ENCODE measurements at places on chromosomes 4 and X.

DNA sequence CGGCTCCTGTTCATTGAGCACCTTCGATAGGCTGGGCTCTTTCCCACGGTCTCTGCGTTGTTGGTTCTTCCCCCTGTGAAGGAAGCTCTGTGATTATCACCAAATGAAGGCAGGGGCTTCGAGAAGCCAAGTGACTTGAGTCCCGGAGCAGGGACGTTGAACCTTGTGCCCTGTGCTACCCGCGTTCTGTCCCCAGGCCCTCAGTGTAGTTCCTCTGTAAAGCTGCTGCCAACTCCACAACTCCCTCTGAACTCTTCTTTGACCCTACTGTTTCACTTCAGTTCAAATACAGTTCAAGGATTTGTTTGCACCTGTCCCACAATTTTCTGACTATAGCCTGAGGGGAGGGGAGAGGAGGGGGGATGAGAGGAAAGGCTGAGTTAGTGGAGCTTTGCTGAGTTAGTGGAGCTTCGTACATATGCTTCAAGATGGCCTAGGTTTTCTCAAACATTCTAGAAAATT lies 635 bp upstream of the PHF8 start:
- no peak for DNase-seq

GRCh38 chr4:188403272-188403671 lies 264.0 kb downstream of the TRIML1 start:
- DNase-seq: no peak

GRCh38 chr4:36224972-36225903 lies 19.1 kb downstream of the ARAP2 start:
- no peak for DNase-seq

DNA sequence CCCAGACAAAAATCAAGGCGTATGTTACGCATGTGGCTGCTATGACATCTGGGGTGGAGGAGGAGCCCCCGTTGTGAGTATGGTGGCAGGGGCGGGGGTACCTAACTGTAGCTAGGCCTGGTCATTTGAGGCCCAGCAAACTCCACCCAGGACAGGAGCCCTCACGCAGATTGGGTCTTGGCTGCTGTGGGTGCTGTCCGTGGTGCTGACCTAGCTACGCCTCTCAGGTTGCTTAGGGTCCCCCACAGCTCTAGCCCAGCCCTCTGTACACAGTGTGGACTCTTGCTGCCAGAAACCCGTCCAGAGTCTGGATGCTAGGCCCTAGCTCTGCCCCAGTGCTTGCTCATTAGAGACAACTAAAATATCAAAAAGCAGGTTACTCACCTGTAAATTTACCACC lies 146.7 kb upstream of the PSAPL1 start:
- DNase-seq: no peak

- DNase-seq: peak; percentile 59
Observed at GRCh38 chr4:985123-985830, 1.6 kb upstream of the IDUA start.

GRCh38 chr4:23720556-23720955 lies 169.3 kb downstream of the PPARGC1A start:
- no peak for DNase-seq

GRCh38 chr4:168797738-168798375 lies 212.2 kb downstream of the CBR4 start:
- DNase-seq: no peak

DNA sequence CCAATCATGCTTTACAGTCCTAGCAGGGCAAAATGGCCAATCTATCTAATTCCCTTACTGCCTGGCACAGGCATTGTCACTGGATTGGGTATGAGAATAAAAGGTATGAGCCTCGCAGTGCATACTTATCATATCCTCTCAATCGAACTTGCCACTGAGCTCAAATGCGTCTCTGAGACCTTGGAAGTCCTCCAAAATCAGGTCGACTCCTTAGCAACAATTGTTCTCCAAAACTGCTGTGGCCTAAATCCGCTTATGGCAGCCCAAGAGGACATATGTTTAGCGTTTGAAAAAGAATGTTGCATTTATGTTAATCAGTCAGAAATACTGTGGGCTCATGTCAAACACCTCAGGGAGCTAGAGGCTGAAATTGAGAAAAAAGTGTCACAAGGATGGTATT lies 69.7 kb downstream of the SPIN4 start:
- no peak for DNase-seq

- DNase-seq: no peak
Observed at GRCh38 chr4:161869511-161869910, 294.3 kb downstream of the FSTL5 start.

DNA sequence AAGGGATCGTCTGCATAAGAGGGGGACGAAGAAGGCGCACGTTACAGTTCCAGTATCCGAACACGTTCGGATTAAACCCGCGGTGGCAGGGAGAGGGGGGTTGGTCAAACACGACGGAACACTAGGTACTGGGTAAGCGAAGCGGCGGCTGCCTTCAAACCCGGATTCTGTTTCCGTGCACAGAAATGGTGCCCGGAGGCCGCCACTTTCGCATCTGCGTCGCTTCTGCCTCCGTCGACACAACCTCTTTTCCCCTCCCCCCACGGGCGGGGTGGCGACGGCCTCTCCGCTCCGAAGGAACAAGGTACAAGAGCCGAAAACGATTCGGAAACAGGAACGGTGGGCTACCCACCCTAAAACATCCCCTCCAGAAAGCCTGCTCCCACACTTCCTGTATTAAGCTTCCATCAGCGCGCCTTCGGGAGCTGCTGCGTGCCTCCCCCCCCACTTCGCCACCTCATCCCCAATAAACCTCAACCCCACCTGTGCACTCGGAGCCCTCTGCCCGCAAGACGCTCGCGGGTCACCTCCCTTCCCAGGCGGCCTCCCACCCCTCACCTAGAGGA lies 667 bp downstream of the G3BP2 start:
- peak; percentile 71 for DNase-seq

- no peak for DNase-seq
Observed at GRCh38 chr4:177380730-177381287, 61.4 kb downstream of the AGA start.

DNA sequence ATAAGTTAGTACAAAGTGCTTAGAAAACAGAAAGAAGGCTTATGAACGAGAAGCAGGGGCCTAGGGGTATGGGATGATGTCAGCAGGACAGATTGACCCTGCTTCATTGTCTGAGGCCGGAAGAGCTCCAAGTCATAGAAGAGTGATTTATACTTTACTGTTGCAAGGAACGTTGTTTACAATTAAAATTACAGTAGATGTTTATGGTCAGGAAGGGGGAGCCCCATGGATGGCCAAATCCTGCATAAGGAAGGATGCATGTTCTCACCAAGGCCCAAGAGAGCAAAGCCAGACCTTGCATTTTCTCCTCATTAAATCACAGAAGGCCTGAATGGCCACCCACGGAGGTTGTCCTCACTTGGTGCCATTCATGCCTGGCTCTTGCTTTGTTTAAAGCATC lies 115.3 kb downstream of the LDB2 start:
- no peak for DNase-seq

DNA sequence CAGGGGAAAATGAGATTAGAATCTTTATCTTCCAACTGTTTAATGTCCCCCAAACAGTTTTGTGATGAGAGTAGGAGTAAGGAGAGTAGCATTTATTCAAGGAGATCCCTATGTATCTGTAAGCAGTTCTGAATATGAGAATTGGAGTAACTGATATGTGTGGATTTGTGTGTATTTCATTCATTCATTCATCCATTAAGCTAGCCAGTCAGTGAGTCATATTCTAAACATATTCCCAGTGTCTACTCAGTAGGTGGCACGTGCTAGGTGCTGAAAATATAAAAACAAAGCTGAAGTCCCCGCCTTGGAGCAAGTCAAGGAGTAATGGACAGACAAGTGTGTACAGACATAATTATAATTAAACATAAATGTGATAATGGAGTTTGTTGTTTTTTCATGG lies 12.4 kb upstream of the STX18 start:
- no peak for DNase-seq

DNA sequence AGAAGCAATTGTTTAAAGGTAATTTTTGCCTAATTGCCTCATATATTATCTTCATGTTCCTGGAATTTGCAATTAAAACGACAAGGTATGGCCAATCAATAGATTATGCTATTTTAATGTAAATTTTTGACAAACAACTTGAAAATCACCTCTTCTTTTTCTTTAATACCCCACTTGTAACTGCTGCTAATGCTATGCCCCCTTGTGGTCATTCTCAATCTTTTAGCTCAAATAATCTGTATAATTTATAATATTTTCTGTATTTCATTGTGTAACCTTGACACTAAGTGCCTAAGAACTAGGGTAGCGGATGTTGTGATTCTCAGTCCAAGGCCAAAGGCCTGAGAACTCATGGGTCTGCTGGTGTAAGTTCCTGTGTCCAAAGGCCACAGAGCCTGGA lies 831.7 kb upstream of the POU3F4 start:
- no peak for DNase-seq

GRCh38 chr4:139718358-139718757 lies 52.7 kb downstream of the MGST2 start:
- DNase-seq: no peak

GRCh38 chr4:64014647-64015046 lies 394.6 kb downstream of the TECRL start:
- DNase-seq: no peak

DNA sequence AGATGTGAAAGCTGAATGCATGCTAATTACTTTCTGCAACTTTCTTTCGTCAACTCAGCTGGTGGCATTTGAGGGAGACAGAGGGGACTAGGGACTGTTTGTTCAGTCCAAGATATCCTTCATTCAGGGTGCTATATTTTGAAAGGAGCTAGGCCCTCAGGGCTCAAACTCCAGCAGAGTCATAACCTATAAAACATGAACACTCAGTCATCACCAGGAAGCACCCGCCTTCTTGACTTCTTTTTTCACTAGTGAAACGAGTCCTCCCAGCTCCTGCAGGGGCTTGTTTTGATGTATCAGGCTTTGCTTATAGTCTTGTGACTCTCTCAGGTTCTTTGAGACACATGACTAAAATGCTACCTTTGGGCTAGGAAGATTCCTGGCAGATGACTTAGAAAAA lies 230.6 kb downstream of the PCDH7 start:
- DNase-seq: no peak

DNA sequence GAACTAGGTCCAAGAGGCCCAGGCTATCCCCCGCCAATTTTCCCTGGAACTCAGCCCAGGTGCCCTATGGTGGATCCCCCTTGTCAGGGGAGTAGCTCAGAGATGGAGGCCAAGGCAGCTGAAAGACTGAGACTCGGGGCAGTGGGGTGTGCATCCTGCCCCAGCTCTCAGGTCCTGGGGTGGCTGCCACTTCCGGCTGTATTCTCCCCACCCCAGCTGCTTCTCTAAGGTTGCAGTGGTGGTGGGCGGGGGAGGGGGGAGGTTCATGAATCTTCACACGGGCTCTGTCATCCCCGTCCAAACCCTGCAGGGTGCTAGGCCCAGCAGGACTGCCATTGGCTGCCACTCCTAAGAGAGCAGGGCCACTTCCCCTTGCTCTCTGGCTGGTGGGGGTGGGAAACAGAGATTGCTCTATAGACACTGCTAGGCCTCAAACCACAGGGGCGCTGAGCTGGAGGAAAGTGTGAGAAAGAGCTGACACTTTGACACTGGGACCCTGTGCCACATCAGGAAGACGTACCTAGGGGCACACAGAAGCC lies 1.5 kb downstream of the SASH3 start:
- DNase-seq: peak; percentile 58

GRCh38 chr4:28744066-28744465 lies 1883.4 kb downstream of the STIM2 start:
- DNase-seq: no peak

DNA sequence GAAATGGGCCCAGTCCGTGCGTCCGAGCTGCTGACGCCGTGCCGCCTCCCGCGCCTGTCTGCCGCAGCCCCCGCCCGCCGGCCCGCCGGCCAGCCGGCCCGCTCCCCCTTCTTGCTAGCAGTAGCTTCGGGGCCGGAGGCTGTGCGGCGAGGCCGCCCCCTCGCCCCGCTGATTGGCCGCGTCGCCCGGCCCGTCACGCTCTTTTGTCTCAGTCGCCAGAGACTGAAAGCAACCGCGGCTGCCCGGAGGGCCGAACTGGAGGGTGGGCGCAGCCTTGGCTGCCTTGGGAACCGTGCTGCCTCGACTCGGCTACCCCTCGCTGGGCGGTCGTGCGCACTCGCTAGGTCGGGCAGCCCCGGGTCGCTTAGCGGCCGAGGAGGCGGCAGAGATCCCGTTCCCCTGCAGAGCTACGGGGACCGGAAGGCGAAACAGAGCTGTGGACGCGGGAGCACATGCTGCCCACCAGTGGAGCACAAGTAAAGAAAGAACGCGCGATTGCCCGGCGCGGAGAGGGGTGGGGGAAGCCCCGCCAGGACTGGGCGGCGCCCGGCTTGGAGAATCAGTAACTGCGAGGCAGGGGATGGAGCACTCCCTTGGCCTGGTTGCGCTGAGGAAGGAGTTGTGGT lies at the start of gene ZCCHC18:
Gene ZCCHC18, plus strand, starts transcription at position 198 of the 626 bp plus-strand sequence. CDS start 1,589 bp downstream, outside the sequence.
- no peak for DNase-seq

DNA sequence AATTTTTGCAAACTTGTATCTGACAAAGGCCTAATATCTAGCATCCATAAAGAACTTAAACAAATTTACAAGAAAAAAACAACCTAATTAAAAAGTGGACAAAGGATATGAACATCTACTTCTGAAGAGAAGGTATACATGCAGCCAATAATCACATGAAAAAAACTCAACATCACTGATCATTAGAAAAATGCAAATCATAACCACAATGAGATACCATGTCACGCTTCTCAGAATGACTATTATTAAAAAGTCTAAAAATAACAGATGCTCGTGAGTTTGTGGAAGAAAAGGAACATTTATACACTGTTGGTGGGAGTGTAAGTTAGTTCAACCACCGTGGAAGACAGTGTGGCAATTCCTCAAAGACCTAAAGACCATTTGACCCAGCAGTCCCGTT lies 24.0 kb downstream of the CEP44 start:
- no peak for DNase-seq

DNA sequence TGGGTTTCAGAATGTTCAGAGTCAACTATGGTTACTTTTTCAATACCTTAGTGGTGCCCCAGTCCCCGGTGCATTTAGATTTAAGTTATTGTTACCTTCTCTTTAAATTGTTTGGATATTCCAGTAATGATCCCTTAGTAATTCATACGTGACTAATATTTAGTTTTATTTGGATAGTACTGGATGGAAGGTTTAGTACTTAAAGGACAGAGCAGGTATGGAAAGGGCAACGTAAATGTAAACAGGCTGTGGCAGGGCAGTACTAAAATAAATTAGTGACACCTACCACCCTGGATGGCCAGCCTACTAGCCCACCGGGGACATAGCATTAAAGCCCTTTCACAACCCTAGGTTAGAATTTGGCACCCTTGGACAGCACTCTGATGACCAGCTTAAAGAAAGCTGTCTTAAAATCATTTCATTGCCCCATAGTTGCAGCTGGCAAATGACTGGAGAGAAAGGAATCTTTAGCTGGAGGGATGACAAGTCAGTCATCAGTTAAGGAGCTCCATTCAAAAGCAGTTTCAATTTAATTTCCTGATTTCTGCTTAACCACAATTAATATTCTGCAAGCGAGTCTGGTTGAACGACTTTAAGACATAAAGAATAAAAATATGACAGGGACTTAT lies 16.4 kb downstream of the PLP1 start:
- no peak for DNase-seq

DNA sequence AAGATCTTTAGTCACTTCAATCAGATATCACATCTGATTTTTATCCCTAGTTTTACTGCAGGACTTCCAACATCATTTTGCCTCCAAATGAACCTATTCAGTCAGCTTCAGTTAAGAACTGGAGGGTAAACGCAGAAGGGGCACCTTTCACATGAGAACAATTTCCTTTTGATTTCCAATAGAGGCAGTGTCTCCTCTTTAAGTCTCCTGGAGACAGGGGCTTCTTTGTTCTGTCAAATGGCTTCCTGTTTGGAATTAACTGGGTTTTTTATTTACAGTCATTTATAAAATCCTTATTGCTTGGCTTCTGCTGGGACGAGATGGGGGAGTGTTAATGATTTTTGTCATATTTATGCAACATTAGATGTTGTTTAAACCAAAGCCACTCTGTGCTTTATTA lies 164.0 kb downstream of the STK32B start:
- no peak for DNase-seq
